ENCODE measurements at places on chromosomes 11 and 22.
A peak's percentile ranks its signal among the peaks of the same experiment; 100 is the strongest.

- DNase-seq = no peak
Measured at GRCh38 chr11:32427935-32428664, 7.2 kb downstream of the WT1 start.

DNA sequence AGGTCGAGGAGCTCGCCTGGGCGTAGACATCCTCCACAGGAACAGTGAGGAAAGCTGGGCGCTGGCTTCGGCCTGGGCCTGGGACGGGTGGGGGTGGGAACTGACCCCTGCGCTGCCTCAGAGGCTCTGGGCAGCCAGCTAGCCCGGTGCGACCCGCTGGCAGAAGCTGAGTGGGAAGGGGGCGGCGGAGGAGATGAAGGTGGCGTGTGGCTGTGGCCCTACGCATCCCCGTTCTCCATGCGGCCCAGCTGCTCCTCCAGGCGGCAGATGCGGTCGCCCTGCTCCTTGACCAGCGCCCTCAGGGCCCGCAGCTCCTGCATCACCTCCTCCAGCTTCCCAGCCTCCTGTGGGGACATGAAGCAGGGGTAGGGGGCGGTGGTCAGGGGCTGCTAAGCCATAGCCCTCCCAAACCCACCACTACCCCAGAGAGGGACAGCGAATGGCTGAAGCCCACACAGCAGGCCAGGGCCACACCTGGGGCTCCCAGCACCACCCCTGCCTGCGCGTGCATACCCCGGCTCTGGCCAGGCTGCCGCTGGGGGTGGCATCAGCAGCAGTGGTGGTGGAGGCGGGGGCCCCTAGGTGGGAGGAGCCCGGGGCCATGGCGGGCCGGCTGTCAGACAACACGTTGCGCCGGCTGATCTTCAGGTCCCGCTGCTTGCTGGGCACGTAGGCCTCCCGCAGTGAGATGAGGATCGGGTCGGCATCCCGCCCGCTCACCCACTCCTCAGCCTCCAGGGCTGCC is 848 bp upstream of the PTPRCAP start:
- DNase-seq = peak; percentile 88

- no peak for DNase-seq
Measured at GRCh38 chr11:125071435-125071834, 8.3 kb downstream of the SLC37A2 start.

DNA sequence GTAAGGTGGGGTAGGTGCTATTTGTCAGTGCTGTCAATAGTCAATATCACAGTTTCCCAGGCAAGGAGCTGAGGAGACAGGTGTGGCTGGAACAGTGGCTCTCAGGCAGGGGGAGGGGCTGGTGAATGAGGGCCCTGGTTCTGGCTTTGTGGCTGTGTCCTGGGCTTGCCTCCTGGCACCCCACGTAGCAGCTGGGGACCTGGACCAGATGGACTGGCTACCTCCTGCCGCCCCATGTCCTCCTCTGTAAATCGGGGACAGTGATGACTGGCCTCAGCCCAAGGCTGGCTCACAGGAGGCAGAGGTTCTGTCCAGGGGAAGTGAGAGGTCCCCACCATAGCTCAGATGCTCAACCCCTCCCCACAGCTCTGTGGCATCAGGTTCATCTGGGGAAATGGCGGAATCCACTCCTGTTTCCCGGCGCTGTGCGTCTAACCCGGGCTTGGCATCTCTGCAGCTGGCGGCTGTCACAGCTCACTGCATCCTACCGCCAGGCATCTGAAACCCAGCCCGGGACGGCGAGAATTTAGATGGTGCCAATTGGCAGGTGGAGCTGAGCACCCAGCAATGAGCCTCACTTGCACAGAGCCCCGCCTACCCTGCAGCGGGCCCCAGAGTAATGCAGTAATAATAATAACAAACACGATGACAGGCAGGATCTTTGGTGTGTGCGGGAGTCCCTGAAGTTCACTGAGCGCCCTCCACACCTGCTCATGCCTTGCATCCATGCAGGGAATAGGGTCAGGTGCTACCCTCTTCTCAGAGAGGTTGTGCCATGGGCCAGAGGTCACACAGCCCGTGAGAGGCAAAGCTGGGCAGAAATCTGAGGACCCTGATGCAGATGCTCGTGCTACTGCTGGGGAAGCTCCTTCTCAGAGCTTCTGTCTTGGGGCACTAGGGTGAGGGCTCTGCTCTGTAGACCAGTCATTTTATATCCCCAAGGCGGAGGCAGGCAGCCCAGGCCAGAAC is 27.8 kb upstream of the SHISAL1 start:
- DNase-seq = no peak

- DNase-seq = no peak
Measured at GRCh38 chr11:73085189-73085875, 56.8 kb downstream of the FCHSD2 start.

GRCh38 chr11:133911171-133911570 is 45.6 kb downstream of the IGSF9B start:
- no peak for DNase-seq

DNA sequence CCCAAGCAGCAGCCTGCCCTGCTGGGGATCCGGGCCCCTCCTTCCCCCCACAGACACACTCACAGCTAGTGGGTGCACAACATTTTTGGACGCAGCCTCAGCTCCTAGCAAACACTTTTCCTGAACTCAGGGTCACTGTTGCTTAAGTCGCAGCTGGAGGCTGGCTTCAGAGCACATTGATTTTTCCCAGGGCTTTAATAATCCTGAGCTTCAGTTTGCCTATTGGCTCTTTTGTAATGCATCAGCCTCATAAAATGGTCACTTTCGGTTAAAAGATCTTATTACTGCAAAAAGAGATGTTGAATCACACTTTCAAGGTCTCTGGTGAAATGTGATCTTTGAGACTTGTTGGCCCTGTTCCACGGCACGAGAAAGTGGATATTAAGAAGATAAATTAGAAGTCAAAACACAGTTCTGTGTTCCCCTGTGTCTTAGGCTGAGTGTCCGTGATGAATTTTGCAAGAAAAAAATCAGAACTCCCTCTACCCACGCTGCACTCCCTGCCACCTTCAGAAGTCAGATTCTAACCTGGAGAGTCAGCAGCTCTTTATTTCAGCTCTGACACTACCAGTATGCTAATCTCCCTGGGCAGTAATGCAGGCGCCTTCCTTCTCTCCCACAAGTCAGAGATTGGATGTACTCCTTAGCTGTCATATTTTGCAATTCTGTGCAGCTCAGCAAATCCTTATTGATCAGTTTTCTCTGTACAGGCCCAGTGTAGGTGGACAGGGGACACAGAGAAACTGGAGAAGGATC is 158.2 kb upstream of the E2F8 start:
- no peak for DNase-seq

GRCh38 chr22:22941831-22942510 is 54.4 kb downstream of the IGLL5 start:
- DNase-seq = no peak

- DNase-seq = no peak
Measured at GRCh38 chr11:129691142-129691541, 124.5 kb upstream of the TMEM45B start.

DNA sequence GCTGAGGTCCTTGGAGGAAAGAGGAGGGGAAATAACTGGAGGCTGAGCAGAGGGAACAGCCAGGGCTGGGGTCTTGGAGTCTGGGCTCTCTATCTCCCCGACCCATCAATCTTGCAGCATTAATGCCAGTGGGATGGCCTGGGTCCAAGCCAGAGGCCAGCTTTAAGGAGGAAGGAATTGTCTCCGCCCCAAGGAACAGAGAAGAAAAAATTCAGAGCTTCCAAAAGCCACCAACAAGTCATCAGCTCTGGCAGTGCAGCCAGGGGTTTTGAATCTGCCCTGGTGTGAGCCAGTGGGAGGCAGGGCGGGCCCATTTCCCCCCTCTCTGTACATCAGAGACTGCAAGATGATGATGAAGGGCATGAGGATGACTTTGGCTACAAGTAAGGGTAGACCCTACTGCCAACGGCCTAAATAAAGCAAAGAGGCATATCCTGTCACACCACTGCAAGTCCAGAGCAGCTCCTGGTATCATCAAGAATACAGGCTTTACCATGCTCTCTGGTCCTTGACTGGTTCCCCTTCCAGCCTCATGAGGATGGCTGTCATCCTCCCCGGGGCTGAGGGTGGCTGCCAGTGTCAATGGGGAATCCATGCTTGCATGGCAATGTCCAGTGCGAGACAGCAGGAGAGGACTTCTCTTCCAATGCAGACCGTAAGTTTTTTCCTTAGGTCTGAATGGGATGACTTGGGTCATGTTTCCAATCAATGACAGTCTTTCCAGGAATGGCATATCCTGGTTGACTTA is 34.4 kb downstream of the LRRC32 start:
- DNase-seq = no peak

DNA sequence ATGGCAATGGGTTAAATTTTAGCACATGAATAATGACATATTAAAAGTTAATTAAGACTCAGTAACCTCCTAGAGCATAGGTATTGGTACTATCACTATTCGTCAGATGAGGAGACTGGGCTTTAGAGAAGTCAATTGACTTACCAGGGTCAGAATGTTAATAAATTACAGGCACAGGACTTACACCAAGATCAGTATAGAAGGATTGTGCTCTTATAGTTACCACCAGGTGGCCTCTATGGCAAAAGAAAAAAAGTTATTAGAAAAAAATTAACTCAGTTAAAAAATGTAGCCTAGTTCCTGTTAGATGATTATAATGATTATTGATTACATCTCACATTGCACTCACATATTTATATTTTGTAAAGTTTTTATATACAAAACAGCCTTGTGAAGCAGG is 1163.7 kb downstream of the FAM181B start:
- no peak for DNase-seq

GRCh38 chr22:43820651-43821305 is 8.7 kb upstream of the EFCAB6 start:
- DNase-seq = no peak

- no peak for DNase-seq
Measured at GRCh38 chr11:72446929-72447769, 12.8 kb upstream of the CLPB start.

DNA sequence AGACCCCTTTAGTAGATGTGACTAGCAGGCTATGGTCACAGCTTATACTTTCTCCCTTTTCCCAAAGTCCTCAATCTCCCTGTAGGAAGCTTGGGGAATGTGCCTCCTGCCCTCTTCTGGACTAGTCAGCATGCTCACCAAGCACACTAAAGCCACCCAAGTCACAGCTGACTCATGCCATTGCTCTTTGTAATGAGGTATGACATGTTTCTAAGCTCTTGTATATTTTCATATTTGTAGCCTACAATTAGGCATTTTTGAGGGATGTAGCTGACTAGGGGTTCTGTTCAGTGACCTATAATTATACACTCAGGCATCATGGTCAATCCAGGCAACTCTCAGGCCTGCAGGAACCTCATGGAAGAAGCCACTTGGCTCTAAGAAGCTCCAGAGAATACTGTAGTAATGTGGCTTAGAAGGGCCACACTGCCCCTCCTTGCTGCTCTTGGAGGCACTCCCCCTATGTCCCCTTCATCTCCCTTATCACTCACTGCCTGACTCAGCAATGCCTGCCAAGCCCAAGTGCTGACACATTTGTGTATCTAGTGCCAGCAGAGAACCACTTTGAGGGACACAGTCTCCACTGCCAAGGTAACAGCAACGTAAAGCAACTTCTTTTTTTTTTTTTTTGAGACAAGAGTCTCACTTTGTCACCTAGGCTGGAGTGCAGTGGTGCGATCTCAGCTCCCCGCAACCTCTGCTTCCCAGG is 86.2 kb downstream of the RPL27A start:
- no peak for DNase-seq

GRCh38 chr11:15216678-15217077 is 102.0 kb downstream of the INSC start:
- peak; percentile 5 for DNase-seq

- no peak for DNase-seq
Measured at GRCh38 chr22:44449683-44450425, 48.2 kb downstream of the RTL6 start.

DNA sequence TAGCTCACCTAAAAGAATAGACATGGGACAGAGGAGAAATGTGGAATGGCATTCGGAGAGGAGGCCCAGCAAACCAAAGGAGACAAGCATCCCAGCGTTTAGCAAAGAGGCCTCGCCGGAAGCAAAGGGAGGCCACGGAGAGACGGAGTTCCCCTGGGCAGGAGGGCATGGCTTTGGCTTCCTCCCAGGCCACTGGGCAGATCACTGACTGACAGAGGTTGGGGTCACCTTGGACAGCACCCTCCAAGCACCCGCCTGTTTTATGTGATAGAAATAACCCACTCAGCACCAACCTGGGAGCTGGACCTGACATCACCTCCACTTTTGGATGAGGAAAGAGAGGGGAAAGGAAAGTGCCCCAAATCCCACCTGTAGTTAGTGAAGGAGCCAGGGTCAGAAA is 434.1 kb downstream of the BRD1 start:
- DNase-seq = no peak

DNA sequence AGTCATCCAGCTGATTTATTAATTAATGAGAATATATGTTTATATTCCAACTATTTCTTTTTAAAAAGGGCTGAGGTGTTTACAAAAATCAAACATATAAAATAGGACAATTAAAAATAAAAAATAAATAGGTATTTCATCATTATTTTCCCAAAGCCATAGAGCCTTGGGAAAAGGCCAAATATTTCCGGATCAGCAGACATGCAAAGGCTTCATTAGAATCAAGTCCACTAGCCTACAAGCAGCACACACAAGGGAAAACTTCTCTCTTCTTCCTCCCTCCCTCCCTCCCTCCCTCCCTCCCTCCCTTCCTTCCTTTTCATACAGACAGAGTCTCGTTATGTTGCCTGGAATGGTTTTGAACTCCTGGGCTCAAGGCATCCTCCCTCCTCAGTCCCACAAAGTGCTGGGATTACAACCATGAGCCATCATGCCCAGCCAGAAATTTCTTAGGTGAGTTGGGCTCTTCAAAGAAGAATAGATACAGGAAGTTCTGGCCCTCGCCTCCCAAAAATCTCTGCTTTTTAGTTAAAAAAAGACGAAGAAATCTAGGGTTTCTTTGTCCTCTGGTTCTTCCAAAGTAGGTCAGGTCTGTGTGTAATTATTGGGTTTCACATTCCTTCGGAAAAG is 121.2 kb downstream of the SIK3 start:
- DNase-seq = no peak

DNA sequence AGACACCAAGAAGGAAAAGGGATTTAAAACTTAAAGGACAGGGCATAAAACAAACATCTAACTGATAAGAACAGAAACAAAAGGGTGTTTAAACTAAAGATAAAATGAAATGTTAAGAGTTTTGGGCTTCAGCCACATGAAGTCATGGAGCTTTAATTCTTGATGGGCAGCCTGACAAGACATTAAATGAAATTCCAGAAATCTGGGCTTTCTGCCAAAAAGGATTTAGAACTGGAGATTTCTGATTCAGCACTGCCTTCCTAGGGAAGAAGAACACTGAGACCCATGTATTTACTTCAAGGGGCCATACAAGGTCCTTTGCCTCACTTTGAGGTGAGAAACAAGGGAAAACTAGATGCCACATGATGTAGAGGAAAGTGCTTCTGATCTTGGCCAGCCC is 355.9 kb upstream of the RAG2 start:
- DNase-seq = no peak

GRCh38 chr11:24900960-24901549 is 404.2 kb downstream of the LUZP2 start:
- no peak for DNase-seq

- DNase-seq = no peak
Measured at GRCh38 chr11:47124675-47125074, 52.0 kb downstream of the ARFGAP2 start.

- DNase-seq = no peak
Measured at GRCh38 chr11:95456714-95457491, 225.9 kb upstream of the SESN3 start.
